ENCODE measurements at places on chromosomes 2 and 18. TPM values are rescaled to one million over a fixed set of nuclear protein-coding genes. Genes with fewer than 3 reads are reported as not detected.

- no peak for DNase-seq
Measured at GRCh38 chr2:85807756-85808155, 54.0 kb downstream of the ATOH8 start.

GRCh38 chr18:25253136-25253535, 98.8 kb downstream of the ZNF521 start:
- DNase-seq, result no peak

GRCh38 chr2:150627526-150627925, 140.1 kb upstream of the RND3 start:
- DNase-seq, result no peak

DNA sequence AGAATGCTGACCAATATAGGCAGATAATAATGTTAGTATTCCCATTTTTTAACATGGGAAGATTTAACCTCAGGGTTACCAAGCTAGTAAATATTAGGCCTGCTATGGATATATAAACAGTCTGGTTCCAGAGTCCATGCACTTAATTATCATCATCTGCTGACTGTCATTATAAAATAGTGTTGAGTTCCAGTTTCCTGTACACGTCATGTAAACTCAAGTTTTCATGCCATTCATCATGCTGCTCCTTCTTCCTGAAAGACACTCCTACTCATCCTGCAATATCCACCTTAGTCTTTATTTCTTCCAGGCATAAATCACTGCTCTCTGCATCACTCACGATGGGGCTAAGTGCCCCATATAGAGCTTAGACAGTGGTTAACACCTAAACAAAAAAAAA, 420.8 kb upstream of the SPHKAP start:
- DNase-seq, result no peak

GRCh38 chr18:68588169-68588568, 126.7 kb downstream of the TMX3 start:
- DNase-seq, result no peak

DNA sequence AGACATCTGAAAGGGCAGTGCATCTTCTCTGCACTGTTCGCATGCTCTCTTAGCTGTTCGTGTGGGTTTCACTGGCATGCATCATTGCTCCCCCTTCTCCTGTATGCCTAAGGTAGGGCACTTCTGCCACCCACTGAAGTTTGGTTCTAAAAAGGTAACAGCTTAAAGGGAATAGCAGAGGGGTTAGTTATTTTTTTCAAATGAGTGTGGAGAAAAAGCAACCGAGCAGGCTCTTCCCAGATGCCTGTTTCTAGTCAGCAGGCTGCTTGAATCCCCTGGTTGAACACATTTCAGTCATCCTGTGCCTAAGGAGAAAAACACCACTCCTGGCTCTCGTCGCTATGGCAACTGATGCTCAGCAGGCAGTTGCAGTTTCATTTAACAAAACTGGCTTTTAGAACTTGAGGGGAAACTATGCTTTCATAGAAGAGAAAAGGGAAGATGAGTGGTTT, 69.8 kb upstream of the GALNT3 start:
- no peak for DNase-seq

- DNase-seq, result peak; percentile 38
Measured at GRCh38 chr2:74919827-74920226, 38.6 kb upstream of the POLE4 start.

DNA sequence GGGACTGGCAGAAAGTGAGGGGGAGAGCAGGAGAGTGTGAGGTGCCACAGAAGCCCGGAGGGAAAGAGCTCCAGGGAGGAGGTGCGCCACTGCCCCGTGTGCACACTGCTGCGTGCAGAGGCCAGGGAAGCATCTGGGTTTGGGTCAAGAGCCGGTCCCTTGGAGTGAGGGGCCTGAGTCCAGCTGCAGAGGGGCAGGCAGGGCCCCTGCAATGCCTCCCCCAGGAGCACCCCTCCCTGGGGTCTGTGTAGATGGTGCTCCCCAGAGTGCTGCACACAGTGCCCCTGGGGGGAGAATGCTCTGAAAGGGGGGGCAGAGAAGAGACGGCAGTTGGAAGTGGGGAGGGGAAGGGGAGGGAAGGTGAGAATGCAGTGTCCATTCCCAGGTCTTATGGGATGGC, 3.7 kb upstream of the LIMS2 start:
- DNase-seq, result no peak

GRCh38 chr18:76350134-76351025, 144.7 kb downstream of the ZNF516 start:
- no peak for DNase-seq

DNA sequence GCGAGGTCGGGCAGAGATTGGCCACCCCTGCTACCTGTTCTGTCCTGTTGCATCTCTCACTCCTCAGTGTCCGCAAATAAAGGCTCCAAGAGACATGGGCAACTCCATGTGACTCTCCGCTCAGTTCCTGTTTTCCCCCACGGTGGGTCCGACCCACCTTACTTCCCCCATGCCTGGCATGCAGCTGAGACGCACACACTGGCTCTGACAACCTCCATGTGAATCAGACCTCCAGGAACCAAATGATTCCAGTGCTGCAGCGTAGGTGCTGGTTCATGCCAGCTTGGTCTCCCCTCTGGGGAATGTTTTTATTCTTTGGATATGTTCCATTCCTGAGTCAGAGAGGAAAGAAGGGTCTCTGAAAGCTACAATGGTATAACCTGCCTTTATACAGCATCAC, 221.5 kb downstream of the SH3RF3 start:
- DNase-seq, result no peak

DNA sequence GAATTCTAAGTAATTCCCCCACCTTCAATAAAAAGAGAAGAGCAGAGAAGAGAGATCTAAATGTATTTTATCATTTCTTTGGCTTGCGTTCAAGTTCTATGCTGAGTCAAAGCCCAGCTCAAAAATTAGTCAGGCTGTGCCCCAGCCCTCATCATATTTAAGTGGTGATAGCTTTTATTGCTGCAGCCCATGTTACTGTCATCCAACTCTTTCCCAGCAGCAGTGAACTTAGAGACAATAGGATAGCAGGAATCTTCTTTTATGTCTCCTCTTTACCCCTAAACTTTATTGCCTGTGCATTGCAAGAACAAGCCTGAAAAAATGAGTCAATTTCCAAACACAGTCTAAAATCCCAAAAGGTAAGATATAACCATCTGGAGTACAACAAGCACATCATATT, 1599.3 kb upstream of the PIK3C3 start:
- no peak for DNase-seq

- no peak for DNase-seq
Measured at GRCh38 chr2:188865681-188866080, 108.5 kb upstream of the COL3A1 start.

LINC00305 gene
- not detected for total RNA-seq

GAREM2 gene
- 13.3 TPM for total RNA-seq

BOK gene
- 41.5 TPM for total RNA-seq

ACTG2 gene
- total RNA-seq, result 0.89 TPM

ALK gene
- not detected for total RNA-seq

OR6B2 gene
- total RNA-seq, result not detected

MYO3B gene
- not detected for total RNA-seq

SULT1C4 gene
- not detected for total RNA-seq

COL3A1 gene
- total RNA-seq, result 1.0 TPM
